ENCODE measurements at places on chromosomes 16 and 17. TPM values are rescaled to one million over a fixed set of nuclear protein-coding genes. Genes with fewer than 3 reads are reported as not detected.

Gene NOG
- 1.2 TPM for polyA plus RNA-seq

Gene PPY
- polyA plus RNA-seq: not detected

Gene GDPD3
- not detected for polyA plus RNA-seq

Gene IGF2BP1
- not detected for polyA plus RNA-seq

Gene SMPD3
- 1.6 TPM for polyA plus RNA-seq

Gene IKZF3
- polyA plus RNA-seq: 138 TPM

Gene CCL7
- not detected for polyA plus RNA-seq

Gene RAB26
- polyA plus RNA-seq: 0.75 TPM

Gene HASPIN
- polyA plus RNA-seq: 0.09 TPM

Gene NLRC5
- 165 TPM for polyA plus RNA-seq

Gene DOC2B
- not detected for polyA plus RNA-seq

Gene CENPT
- 14.3 TPM for polyA plus RNA-seq

Gene KRT33A
- not detected for polyA plus RNA-seq

Gene CDH1
- polyA plus RNA-seq: 0.94 TPM

Gene KRTAP1-5
- not detected for polyA plus RNA-seq

Gene LYRM9
- polyA plus RNA-seq: 11.1 TPM

Gene C17orf78
- not detected for polyA plus RNA-seq

Gene MYH8
- polyA plus RNA-seq: not detected

Gene CDH11
- polyA plus RNA-seq: not detected

Gene HOXB2
- 12.8 TPM for polyA plus RNA-seq

Gene SNAI3
- polyA plus RNA-seq: 13.5 TPM

Gene OR2C1
- 0.15 TPM for polyA plus RNA-seq

Gene FCSK
- 7.8 TPM for polyA plus RNA-seq

Gene ABCC3
- not detected for polyA plus RNA-seq

Gene SPAG7
- 112 TPM for polyA plus RNA-seq
